ENCODE measurements at places on chromosomes 12 and 14.

- no peak for DNase-seq
Observed at GRCh38 chr12:27083861-27084394, 1.6 kb upstream of the C12orf71 start.

DNA sequence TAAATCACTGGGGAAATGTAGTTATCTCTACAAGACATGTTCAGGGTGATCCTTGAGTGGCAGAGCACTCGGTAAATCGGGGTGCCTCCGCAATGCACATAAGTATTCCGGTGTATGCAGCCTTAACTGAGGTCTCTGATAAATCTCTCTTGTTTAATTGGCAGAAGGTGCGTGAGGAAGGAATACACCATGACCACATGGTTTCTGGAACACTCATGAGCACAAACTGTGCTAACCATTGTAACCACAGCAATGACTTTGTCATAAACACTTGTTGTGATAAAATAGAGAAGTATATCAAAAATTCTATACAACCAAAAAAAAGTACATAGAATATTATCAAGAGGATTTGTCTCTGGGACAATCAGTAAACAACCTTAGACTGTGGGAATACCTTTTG lies 146.8 kb upstream of the DIO2 start:
- DNase-seq, result no peak

DNA sequence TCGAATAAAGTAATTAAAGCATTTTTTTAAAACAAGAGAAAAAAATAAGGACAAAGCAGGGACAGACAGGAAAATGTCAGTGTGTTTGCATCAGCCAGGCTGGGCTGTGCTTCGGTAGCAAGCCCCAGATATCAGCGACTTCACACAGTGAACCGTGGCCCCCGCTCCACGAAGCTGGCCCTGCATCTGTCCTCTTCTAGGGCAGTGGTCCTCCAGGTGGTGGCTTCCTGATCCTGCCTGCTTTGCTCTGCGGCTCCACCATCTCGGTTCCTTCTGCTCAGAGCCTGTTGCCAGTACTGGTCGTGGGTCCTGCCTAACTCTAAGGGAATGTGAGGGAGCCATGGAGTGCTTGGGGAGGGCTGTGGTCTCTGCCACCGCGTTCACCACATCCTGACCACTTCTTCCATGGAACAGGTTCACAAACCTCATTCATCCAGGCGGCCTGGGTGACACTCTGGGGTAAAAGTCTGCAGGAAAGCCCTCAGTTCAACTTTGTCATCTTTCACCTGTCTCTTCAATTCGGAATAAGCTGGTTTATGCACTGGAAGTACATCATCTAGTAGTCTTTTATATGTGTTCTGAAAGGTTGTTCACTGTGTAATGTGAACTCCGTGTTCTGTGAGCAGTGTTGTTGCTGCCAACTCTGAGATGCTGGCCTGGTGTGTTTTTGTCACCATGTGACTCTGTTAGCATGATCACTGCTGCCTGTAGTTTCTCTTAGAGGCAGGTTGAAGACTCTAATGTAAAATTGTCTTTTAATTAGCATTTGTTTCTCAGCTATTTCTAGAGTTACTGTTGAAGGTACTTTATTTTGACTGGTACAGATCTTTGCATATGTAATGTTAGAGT lies 47.9 kb downstream of the ANKRD9 start:
- DNase-seq, result no peak

- peak; percentile 35 for DNase-seq
Observed at GRCh38 chr14:93137864-93138263, 22.1 kb upstream of the ITPK1 start.

DNA sequence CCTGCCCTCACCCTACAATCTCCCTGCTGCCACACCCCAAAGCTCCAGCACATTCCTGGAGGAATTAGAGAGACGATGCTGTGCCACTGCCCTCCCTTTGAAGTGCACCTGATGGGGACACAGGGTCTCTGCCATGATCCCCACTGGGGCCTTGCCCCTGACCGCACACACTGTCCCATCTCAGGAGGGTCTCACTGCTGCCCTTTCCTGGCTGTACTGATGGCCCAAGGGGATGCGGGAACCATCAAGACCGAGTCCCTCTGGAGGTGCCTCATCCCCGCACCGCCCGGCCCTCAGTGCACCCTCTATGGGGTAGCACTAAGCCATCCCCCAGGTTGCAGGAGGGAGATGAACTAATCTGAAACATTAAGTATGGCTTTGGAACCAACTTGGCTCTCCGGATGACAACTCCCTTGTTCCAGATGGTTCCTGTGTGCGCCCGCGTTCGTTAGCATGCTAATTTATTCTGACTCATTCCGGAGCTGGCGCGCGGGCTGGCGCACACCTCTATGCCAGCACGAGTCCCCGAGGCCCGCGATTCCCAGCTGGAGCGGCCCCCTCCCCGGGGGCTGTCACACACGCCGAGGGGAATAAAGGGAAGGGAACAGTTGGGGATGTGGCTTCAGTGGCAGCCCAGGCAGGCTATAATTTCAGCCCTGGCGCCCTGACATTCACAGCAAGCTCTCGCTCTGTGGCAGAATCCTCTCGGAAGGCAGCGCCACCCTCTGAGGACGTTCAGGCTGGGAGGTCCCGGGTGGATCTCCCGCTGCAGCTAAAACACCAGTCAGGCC lies 34.2 kb upstream of the C14orf180 start:
- no peak for DNase-seq

- DNase-seq, result no peak
Observed at GRCh38 chr12:115619061-115619460, 658.4 kb downstream of the MED13L start.

GRCh38 chr14:101585211-101585610 lies 23.9 kb downstream of the DIO3 start:
- no peak for DNase-seq

DNA sequence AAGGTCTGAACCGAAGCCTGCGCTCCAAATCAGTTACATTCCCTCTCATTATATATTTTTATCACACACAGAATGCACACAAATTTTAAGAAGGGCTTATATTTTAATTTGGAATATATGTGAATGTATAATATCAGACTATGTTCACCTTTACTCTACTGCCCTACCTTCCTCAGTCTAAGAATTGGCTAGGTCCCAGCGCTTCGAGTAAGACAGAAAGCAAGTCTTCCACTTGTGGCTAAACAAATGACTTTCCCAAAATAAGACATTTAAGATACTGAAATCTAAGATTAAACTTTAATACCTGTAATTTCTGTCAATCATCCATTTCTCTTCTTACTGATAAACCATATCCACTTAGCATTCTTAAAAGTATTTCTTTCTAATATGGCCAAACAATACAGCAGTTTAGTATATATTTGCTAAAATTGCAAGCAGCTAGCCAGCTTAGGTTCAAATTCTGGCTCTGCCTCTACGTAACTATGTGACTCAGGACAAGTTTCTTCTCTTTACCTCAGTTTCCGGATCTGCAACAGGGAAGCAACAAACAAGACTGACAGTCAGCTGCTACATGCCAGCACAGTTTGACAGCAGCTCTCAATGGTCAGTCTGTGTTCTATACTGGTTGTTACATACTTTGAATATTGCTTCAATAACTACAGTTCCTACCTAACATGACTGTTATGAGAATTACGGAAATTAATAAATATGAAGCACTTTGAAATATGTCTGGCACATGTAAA lies 2.0 kb downstream of the INTS13 start:
- DNase-seq, result no peak

DNA sequence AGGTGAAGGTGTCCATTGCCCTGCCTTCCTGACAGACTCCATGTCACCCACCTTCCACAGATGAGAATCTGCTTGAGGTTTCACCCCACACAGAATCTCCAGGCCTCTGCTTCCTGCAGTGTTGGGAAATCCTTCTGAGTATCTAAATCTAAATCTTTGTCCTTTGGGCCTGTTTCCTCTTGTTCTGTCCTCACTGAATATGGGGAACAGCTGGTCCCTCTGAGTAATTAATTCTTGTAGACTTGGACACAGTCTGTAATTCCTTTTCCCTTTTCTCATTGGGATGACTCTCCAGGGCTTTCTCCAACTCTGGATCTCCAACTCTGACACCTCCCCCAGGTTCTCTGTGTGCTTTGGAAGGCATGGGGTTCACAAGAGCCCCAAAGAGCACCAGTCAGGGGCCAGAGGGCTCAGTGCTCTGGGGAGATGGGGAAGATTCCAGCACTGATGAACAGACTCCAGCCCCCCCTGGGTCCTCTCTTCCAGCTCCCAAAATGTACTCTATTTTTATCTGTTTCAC lies 2.3 kb upstream of the ACVRL1 start:
- no peak for DNase-seq

DNA sequence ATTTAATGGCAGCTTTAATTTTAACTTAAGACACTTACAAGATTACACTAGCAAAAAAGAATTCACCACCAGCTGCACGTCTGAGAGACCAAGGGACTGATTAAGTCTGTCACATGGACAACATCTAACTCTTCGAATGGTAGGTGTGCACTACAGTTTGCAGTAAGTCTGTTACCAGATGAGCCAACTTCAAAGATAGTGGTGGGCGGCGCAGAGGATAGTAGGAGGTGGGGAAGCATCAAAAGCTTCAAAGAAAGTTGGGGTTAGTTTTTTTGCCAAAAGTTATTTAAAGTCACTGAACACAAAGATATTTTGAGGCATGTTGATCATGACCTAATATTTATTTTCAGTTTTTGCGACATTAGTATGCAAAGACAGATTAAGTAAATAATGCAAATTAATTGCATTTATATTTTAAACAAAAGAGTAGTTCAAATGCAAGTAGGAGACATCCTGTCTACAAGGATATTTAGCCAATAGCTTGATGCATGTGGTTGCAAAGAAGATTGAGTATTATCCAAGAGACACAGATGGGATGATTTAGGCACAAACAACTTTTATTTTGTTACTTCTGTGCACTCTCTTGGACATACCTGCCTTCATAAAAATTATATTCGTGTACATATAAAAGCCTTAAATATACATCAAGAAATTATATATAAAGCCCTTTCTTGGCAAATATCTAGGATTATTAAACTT lies 327.7 kb downstream of the BMP4 start:
- no peak for DNase-seq

- no peak for DNase-seq
Observed at GRCh38 chr12:69698054-69698453, 1.0 kb downstream of the BEST3 start.

- no peak for DNase-seq
Observed at GRCh38 chr12:77486872-77487271, 343.8 kb upstream of the NAV3 start.

DNA sequence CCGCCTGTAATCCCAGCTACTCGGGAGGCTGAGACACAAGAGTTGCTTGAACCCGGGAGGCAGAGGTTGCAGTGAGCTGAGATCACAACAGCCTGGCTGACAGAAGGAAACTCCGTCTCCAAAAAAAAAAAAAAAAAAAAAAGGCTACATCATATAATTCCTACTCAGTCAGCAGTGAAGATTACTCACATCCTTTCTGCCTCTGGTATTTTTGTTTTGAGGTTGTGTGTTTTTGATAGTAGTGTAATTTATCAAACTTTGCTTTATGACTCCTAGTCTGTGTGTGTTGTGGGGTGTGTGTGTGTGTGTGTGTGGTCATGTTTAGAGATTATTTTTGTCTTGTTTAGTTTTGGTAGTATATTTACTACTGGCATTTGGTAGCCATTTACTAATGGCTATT lies 29.8 kb upstream of the DLGAP5 start:
- DNase-seq, result no peak

- no peak for DNase-seq
Observed at GRCh38 chr14:99138999-99139865, 132.8 kb downstream of the BCL11B start.

DNA sequence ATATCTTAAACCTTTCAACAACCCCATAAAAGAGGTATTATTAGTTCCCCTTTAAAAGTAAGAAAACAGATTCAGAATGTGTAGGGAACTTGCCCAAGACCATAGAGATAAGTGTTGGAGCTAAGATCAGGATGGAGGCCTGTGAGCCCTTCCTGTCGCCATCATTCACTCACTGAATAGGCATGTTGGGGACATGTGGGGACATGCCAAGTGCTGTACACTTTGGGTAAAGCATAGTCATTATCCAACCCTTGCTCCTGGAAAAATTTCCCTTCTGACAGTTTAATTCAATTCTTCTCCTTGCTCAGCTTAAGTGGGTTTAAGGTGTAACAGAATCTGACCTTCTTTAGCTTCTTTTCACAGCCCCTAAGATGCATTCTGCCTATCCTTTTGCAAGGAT lies 28.0 kb upstream of the C12orf42 start:
- no peak for DNase-seq

GRCh38 chr12:124395284-124395752 lies 100.4 kb downstream of the RFLNA start:
- no peak for DNase-seq

DNA sequence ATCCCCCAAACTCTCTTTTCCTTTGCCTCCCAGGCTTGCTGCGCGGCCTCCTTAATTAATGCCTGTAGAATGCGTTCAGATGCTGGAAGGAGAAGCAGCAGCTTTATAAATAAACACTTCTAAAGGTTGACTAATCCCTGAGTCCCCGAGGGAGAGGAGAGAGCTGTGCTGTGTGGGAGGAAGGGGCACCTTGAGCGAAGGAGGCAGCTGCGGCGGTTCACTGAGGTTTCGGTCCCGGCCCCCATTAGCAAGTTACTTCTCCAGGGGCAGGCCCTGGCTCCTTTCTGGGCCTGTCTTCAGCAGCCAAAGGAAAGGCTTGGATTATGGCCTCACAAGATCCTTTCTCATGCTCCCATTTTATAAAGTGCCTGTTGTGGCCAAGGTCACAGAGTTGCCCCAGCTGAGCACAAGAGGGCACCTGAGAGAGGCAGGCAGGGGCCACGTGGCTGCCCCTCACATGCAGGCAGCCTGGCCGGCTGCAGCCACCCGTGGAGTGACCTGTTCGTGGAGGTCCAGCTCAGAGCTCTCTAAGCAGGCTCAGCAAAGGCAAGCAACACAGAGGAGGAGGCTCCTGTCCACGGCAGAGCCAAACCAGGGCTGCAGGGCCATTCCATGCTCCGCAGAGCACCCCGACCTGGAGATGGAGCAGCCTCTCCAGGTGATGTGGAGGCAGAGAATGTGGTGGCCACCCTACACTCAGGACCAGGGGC lies 15.0 kb upstream of the CACNA2D4 start:
- DNase-seq, result no peak

GRCh38 chr14:95294834-95295599 lies 24.7 kb downstream of the CLMN start:
- DNase-seq, result no peak

- no peak for DNase-seq
Observed at GRCh38 chr14:65044596-65044959, 57.7 kb downstream of the MAX start.

- DNase-seq, result no peak
Observed at GRCh38 chr14:33556382-33557121, 394.3 kb downstream of the EGLN3 start.
